NCI-H345 (cell line): ENCODE measurements at places on chromosomes 4 and X.

- DNase-seq, result no peak
Observed at GRCh38 chr4:41496977-41497376, 41.0 kb upstream of the LIMCH1 start.

- DNase-seq, result no peak
Observed at GRCh38 chr4:83305187-83305586, 20.6 kb upstream of the COQ2 start.

DNA sequence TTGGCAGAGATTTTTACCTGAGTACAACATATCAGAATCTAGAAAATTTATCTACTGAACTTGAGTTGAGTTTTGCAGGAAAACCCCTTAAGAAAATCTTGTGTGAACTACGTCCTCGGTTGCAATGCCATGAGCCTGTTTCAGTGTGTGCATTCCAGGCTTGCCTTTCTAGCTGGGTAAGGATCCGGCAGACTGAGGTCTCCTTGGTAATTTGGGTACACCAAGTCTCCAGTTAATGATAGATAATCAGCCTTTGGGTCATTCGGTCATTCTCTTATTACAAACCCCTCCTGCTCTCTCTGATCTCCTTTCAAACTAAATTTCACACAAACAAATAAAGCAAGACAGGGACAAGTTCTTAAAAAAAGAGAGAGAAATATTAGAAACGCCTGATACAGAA lies 5.9 kb upstream of the HAND2 start:
- DNase-seq, result no peak

- DNase-seq, result no peak
Observed at GRCh38 chr4:101192244-101192643, 155.1 kb downstream of the PPP3CA start.

DNA sequence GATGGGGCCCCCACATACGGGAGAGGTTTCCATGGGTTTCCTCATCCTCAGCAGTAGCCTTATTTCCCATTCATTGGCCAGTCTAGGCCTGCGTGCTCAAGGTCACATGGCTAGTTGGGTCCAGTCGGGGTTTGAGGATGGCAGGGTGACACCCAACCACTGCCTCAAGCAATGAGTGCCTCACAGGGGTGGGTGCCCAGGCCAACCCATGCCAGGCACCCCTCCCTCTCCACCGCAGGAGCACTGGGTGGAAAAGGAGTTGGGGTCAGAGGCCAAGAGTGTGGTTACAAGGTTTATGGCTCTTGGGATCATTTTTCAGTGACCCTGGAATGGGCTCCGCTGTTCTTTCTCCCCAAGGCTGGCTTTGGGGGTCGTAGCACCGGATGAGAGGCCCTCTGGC lies 3.1 kb downstream of the NSG1 start:
- DNase-seq, result no peak

DNA sequence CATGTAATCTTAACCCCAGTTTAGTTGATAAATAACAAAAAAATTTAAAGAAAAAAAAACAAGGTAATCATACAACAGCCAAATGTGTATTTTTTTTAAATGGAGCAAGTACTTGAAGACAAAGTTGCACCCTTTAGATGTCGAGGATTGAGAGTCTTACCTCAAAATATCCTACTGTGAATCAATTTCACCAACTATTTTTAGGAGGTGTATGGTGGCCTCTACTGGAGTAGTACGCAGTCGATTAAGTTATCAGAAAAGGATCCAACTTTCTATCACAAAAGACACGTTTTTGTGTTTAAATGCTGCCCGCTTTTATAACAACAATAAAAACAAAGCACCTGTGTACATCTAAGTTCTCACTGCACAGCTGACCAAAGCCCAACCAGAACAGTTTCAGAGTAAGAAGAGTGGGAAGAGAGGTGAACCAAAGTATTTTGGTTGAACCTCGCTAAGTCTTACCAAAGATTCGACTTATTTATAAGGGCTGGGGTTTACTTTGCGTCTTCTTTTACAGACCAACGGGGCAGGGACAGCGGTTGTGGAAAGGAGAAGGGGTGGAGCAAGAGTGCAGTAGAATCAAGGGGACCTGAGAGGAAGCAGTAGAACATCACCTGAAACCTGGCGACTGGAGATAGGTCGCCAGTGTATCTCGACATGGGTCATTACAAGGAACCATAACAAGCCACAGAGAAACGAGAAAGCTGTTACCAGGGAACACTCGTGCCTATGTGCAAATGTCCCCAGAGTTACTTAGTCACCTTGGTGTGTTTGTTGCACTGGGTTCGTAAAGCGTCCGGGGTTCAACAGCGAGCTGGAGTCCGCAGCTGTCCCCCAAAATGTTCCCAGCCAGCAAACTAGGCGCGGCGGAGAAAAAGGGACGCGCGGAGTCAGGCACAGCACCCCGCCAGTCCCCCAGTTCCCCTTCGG lies 1.1 kb downstream of the RPS6KA6 start:
- peak; percentile 17 for DNase-seq

DNA sequence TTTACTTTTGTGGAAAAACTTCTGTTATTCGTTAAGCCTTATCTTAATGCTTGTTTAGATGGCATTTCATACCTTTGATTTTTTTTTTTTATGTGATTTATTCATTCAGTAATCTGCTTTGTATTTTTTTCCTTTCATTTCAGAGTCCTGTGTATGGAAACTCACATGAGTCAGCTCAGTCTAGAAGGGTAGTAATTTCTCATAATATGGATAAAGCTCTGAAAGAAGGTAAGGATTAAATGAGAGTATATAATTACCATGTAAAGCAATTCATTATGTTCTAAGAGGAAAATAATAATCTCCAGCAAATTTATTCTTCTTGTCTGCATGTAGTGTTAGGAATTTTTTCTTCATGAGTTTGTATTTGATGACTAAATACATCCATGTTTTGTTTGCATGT lies 37.8 kb downstream of the SNX25 start:
- DNase-seq, result no peak

- no peak for DNase-seq
Observed at GRCh38 chr4:39846120-39846519, 131.6 kb downstream of the PDS5A start.

GRCh38 chr4:71404049-71404448 lies 65.2 kb downstream of the SLC4A4 start:
- DNase-seq, result no peak

GRCh38 chr4:75679876-75680575 lies 6.8 kb upstream of the G3BP2 start:
- no peak for DNase-seq

- no peak for DNase-seq
Observed at GRCh38 chr4:158540125-158540907, 18.6 kb downstream of the RXFP1 start.

DNA sequence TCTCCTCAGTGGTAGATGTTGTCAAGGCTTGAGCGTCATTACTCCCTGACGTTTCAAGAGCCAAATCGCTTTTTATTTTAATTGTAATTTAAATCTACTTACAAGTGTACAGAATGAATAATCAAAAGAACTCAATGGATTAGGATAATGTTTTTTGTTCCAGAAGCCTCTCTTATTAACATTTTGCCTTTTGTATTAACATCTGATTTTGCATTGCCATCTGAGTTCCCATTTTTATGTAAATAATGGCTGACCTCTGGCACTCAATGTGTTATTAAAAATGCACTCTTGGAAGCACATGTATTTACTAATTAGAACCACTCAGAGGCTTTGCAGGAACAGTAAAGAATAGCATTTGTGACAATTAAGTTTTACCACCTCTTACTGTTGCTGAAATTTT lies 411.0 kb downstream of the EPHA5 start:
- DNase-seq, result no peak

GRCh38 chr4:141587897-141588296 lies 48.5 kb upstream of the IL15 start:
- DNase-seq, result no peak

GRCh38 chr4:184399512-184399908 lies 74.8 kb downstream of the IRF2 start:
- no peak for DNase-seq

DNA sequence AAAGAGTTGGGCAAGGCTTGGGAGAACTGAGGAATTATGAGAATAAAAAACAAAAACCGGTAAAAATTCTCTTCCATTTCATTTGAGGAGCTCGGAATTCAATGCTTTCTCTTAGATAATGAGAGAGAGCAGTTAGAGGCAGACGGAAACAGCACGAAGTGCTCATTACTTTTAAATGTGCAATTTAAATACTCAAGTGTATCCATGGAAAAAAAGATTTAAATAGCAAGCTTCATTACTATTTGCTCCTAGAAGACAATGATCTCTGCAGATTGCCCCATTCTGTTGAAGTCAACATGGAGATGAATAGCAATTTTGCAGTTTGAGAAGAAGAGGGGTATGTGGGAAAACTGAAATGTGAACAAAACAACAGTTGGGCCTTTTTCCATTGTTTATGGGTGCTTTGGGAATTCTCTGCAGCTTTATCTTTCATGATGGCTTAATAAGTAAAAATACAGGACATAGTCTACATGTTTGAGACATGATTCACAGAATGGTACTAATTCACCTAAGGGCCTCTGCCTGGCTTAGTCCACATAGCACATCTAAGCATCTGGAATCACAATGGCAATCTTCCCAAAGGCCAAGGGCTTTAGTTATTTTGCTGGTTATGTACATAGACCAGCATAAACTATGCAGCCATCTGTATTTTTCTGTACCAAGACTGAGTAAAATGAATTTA lies 512.7 kb upstream of the FAT1 start:
- no peak for DNase-seq

DNA sequence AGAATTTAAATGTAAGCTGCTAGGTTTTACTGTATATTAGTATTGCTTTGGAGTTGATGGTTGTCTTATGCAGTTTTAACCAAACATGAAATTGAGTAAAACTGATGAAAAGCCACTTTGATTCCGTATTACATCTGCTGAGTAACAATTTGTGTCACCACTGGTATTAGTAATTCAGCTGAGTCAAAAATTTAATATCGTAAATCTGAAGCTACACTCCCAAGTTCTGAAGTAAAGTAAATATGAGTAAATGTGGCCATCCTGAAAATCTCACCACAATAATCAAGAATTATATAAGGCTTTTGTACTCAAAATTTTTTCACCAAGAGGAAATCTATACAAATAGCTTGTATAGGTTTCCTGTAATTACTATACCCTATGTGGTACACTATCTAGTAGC lies 142.3 kb downstream of the STPG2 start:
- DNase-seq, result no peak

- DNase-seq, result no peak
Observed at GRCh38 chr4:104941661-104942062, 205.0 kb upstream of the TET2 start.

- no peak for DNase-seq
Observed at GRCh38 chr4:25290490-25291067, 22.0 kb upstream of the ZCCHC4 start.

DNA sequence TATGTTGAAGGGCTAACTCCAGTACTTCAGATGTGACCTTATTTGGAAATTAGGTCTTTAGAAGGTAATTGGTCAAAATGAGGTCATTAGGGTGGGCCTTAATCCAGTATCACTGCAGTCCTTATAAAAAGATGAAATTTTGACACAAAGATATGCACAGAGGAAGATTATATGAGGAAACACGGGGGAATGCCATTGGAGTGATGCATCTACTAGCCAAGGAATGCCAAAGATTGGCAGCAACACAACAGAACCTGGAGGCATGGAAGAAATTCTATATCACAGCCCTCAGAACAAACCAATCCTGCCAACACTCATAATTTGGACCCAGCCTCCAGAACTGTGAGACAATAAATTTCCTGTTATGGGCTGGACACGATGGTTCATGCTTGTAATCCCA lies 17.6 kb downstream of the TRIM61 start:
- DNase-seq, result no peak

- DNase-seq, result peak; percentile 83
Observed at GRCh38 chr4:92305148-92305877, 1.5 kb downstream of the GRID2 start.

DNA sequence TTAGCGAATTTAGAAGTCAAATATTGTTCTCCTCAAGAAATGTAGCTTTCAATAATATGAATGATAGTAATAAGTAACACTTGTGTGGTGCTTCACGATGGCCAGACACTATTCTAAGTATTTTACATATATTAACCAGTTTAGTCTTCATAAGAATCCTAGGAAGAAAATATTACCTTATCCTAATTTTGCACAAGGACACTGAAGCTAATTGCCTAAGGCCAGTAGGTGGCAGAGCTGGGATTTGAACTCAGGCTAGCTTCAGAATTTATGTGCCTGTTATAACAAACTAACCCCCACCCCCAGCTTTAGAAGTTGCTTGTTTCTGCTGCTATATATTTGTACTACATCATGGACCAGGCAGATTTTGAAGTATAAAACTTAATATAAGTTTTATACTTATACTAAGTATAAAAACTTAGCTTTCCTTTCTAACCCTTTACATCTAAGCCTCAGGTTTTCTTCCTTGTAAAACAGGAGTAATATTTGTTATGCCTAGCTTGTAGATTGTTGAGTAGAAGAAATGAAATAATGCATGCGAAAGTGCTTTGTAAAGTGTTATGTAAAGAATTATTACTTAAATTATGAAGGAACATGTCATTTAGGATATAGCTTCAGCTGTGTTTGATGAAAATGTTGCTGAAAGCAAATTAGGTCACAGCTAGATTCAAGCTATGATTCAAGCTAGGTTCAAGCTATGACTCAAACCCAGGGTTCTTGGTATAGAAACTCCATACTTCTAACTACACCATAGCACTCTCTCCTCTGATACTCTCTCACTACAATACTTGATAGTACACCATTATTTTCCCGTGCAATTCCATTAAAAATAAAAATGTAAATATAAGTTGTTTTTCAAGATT lies 4.2 kb upstream of the CDS1 start:
- peak; percentile 15 for DNase-seq

- DNase-seq, result peak; percentile 48
Observed at GRCh38 chr4:128565565-128566186, 243.8 kb upstream of the JADE1 start.

DNA sequence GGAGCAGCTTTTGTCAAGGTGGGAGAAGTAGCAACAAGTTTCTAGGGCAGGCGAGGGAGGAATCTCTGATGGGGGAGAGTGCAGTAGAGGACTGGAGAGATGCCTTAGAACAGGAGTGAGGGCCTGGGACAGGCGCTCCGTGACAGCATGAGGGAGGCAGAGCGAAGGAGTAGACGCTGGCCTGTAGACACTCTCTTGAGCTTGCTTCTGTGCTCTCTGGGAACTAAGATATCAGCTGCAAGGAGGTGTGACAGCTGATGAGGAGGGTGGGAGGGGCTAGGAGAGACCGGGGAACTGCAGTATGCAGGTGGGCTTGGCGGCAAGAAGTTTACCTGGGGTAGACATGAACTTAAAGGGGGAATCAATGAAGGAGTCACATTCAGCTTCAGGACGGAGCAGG lies 35.7 kb downstream of the MECP2 start:
- DNase-seq, result no peak

DNA sequence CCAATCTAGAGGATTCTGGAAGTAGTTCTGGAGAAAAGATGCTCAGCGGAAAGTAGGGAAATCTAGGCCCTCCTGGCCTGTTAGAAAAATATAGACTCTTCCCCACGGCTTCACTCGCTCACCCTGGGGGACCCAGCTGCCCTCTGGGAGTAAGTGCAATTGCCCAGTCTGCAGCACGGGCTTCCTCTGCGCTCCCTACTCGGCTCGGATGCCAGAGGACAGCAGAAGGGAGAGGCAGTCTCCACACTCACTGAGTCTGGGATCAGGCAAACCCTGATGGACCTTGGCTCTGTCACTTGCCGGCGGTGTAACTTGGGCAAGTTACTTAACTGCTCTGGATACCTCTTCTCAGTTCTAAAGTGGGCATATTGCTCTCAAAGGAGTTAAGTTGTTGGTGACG lies 2.1 kb downstream of the SHISA3 start:
- DNase-seq, result no peak
